NCI-H1417 treated with DMSO at 0.1 percent for 48 hours (cell line): ENCODE measurements at places on chromosomes 4 and X.
A peak's percentile ranks its signal among the peaks of the same experiment; 100 is the strongest.

DNA sequence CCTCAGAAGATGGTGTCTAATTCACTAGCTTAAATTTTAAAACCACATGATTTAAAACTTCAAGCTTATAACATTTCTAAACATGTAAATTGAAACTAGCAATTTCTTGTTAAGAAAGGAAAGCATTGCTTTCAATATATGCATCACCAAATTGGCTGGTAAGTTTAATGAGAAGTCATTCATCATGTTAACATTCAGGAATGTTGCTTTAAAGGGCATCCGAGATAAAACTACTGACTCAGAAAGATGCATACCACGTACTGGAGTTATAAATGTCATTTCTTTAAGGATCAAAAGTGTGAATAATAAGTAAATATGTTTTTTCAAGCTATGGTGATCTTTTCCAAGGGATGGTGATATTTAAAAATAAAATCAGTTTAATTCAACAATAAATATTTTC, 83.3 kb upstream of the VCX2 start:
- DNase-seq: no peak

DNA sequence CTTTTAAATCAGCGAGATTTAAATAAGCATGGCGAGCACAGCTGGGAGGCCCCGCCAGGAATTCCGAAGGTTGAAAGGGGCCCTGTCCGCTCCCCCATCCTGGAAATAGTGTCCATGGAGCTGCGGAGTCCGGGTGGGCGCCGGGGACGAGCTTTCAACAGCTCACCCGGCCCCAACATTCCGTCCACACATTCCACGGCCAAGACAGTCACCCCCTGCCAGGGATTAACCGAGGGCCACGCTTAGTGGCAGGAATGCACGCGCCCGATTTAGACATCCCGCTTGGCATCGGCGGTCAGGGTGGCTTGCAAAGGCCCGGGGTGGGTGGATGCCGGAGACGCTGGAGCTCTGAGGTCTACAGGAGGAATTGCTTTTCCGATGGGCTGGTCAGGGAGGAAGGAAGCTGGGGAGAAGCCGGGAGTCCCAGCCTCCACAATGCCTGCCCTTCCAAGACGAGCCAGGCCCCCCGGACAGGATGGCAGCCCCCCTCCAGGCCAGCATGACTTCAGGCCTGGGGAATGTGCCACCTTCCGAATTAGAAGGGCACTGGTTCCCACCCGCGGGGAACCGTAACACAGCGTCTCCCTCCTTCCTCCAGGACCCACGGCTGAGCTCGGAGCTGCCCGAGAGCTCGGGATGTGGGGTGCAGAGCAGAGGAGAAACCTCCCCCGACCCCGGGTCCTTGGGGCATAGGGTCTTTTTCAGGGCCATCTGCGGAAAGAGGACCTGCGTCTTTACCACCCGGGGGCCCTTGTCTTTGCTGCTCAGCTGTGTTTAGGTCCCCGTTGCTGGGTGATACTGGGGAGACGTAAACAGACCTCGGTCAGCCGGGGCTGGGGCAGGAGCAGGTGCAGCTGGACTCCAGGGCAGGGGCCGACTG, 26.9 kb upstream of the PPP2R3B start:
- DNase-seq: peak; percentile 4

- no peak for DNase-seq
Observed at GRCh38 chrX:24648495-24648894, 1.3 kb upstream of the PCYT1B start.

DNA sequence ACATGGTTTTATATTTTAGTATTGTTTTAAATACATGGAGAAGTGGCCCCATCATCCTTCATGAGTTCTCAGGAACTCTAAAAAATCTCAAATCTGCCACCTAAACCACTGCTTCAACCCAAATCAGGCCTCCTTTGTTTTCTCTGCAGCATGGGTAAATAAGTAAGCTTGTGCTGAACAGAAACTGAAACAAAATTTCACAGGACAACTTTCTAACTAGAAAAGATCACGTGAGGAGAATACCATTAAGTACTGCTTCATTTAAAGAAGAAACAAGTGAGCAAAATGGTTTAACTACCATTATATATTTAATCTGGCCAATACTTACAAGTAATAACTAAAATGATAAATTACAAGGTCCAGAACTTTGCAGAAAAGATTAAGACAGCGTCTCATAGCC, 2.5 kb downstream of the ARAP2 start:
- no peak for DNase-seq

DNA sequence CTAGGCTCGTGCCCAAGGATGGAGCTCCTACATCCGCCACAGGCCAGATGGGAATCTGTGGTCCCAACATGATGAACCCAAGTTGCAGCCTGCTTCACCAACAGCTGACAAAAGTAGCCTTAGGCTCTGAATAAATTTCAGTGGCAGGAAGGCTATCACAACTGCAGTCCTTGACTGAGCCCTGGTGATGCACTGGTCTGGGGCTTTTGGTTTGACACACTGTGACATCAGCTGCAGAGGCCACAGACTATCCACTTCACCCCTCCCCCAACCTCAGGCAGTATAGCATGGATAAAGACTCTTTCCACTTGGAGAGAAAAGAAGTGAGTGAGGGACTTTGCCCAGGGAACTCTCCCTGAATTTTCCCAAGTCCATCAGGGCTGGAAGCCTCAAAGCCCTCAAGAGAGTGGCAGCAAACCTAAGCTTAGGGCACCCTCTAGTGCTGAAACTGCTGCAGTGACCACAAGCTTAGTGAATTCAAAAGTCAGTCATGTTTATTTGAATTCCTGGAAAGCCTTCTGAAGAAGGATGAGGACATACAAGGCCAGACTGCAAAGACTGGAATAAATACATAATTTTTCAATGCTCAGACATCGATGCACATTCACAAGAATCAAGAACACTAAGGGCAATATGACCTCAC, 135.0 kb upstream of the TENT5D start:
- DNase-seq: no peak
